ENCODE measurements at places on chromosomes 4 and X.

DNA sequence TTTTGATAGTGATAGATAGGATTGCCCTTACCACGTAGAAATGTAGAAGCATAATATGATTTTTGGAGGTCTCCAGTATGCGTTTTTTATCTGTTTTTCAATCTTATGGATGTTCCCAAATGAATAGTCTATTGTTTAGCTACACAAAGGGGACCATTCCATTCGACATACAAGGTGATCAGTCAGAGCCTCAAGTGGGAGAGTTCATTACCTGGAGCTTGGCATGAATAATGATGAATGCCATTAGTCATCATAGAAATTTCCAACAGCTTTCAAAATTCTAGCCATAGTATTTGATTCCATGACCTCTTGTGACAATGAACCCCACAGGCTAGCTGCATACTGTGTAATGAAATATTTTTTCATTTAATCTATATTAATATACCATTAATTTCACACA, 123.6 kb downstream of the PDHA2 start:
- DNase-seq: no peak

DNA sequence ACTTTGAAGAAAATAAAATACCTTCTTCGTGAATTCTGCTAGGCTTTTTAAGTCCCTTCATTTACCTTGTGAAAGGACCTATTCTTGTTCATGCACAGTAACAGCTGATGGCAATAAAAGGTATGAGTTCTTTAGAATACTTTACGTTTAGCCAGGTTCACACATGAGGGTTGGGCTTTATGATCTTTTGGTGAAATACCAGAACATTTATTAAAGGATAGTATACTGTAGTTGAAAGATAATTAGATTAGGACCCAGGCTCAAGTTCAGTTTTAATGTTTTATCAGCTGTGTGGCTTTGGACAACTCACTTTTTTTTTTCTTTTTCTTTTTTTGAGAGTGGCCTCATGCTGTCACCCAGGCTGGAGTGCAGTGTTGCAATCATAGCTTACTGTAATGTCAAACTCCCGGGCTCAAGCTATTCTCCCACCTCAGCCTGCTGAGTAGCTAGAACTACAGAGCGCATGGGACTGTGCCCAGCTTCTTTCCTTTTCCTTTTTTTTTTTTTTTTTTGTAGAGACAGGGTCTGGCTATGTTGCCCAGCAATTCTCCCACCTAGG, 28.2 kb upstream of the NEIL3 start:
- no peak for DNase-seq

- peak; percentile 39 for DNase-seq
Measured at GRCh38 chrX:132671229-132671641, 182.4 kb upstream of the MBNL3 start.

- DNase-seq: no peak
Measured at GRCh38 chr4:10283761-10284160, 167.2 kb upstream of the WDR1 start.

GRCh38 chrX:11416600-11416999, 123.4 kb downstream of the AMELX start:
- no peak for DNase-seq

GRCh38 chrX:19555236-19555635, 39.9 kb upstream of the MAP3K15 start:
- no peak for DNase-seq
